ENCODE measurements at places on chromosomes 13 and 19.

DNA sequence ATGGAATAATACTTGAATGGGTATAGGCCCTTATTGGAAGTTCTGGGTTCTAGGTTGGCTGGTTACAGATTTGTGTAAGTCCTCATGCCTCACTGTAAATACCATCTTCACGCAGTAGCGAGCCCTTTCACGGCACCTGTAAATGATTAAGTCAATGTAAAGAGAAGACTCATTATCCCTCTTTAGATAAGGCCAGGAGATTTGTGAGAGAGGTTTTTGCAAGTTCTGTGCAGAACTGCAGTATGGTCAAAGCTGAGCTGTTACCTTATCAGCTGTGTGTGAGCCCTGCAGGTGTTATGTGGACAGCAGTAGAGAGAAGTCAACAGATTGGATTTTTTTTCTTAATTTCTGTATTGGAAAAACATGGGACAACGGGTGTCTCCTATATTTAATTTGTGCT is 141.6 kb downstream of the SHISA2 start:
- no peak for DNase-seq

DNA sequence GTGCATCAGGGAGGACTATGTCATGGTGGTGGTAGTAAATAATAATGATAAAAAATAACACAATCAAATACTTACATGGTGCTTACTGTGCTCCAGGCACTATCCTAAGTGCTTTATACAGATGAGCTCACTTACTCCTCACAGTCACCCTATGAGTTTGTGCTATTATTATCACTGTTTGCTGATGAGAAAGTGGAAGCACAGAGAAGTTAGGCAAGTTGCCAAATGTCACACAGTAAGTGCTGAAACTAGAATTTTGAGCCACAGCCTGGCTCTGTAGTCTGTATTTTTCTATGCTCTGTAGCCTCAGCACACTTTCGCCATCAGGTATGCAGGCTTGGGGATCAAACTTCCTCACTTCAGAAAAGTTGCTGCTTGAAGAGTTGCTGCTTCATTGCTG is 46.6 kb downstream of the HTR2A start:
- no peak for DNase-seq

DNA sequence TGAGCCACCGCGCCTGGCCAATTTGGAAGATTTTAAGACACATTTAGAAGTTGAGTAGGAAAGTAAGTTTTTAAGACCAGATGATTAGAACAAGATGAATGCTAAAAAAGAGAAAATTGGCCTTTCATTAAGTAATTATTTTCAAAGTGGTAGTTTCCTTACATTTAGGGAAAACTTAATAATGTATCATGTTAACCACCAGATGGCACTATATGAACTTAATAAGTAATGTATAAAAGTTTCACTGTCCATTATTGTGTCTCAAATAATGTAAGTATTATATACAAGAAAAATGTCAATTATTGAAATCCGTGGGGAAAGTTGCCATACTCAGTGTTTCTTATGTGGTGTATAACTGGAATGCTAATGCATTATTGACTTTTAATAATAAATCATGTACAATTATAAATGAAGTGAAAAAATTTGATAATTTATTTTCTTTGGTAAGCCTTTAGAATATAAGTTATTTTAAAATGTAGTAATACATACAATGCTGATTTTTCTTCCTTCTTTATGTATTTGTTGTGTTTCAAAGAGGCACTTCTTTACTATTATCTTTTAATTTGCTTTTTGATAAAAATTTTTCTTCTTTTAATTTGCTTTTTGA is 29.2 kb downstream of the COG6 start:
- no peak for DNase-seq

DNA sequence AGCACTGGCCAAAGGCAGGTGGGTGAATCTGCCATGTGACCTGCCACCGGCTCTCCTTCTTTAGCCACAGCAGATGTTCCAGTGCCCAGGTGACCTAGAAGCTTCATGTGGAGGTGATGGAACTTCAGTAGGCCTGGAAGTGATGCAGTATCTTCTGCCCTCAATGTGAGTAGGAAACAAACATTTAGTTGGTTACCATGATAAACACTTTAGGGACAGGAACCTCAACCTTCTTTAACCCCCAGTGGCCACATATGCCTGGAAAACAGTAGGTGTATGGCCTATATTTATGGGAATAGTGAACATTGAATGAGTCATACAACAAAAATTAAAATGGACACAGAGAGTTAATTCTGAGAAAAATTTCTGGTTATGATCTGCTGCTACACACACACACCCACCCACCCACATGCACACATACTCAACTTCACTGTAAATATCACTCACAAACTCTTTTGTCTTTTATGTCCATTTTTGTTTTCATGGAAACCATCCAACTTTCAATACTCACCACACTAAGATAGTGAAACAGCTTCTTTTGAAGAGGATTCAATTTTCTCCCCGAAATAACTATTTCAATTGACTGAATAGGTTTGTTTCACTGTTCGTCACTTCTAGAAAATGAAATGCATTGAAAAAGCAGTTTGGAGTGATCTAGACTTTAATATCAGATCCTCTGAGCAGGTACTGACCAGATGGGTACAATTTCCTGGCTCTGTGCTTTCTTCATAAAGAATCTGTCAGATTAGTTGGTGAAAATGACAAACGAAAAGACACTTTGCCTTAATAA is 97.3 kb downstream of the STARD13 start:
- DNase-seq, result no peak

- DNase-seq, result no peak
These were observed 134.7 kb upstream of the GPR12 start for GRCh38 chr13:26895081-26895807.

DNA sequence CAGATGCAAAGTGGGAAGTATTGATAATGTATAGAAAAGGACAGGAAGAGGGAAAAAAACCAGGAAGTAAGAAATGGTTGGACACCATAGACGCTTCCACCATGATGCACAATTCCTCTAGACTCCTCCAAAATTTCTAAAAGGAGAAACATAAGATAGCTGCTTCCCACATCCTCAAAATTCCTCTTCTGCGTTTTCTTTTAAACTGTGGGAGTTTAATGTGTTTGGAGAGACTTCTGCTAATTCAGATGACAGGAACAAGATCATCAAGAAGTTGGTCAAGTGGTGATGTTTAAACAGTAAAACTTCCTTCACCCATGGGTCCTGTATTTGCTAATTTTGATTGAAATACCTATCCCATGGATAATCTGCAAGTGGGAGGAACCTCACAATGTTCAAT is 130.2 kb downstream of the IRS2 start:
- no peak for DNase-seq

- DNase-seq, result no peak
These were observed 3.3 kb downstream of the REEP6 start for GRCh38 chr19:1494115-1494815.

DNA sequence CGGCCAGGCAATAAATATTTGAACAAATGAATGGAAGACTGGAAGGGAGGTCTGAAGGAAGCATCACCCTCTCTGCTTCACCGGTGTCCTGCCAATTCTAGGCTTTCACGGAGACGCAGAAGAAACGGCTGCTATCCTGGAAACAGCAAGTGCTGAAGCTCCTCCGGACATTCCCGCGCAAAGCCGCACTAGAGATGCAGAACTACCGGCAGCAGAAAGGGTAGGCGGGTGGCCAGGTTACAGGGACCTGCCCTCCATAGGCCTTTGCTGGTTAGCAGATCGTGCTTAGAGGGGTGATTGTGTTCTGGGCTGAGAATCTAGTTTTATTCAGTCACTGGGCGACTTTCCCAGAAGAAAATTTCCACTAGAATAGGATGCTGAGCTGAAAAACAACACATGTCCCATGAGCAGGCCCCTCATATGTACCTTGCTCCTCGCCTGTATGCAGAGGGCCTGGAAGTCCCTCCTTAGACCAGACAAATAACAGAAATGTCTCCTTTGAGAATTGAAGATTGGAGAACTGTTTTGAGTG is 11.0 kb downstream of the PAF1 start:
- DNase-seq, result no peak

DNA sequence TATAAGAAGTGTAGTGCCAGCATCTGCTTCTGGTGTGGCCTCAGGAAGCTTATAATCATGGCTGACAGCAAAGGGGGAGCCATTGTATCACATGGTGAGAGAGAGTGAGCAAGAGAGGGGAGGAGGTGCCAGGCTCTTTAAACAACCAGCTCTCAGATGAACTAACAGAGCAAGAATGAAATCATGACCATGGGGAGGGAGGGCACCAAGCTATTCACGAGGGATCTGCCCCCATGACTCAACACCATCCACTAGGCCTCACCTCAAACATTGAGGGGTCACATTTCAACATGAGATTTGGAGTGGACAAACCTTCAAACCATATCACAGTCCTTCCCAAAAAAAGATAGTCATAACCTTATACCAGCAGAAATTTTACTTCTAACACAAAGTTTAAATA is 174.0 kb downstream of the GPC5 start:
- no peak for DNase-seq

Measured in NCI-H2081 treated with DMSO at 0.1 percent for 48 hours (cell line).